ENCODE measurements at places on chromosomes 1 and 21.

DNA sequence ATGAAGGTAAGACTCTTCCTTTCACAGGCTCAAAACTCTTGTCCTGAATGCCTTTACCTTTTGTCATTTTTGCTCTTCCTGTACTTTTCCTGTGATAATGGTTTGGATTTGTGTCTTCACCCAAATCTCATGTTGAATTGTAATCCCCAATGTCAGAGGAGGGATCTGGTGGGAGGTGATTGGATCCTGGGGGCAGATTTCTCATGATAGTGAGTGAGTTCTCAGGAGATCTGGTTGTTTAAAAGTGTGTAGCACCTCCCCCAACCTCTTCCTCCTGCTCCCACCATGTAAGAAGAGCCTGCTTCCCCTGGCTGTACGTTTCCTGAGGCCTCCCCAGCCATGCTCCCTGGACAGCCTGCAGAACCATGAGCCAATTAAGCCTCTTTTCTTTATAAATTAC, 75.5 kb downstream of the DDX20 start:
- DNase-seq = no peak

- no peak for DNase-seq
Observed at GRCh38 chr1:210751911-210752310, 382.0 kb downstream of the KCNH1 start.

- DNase-seq = no peak
Observed at GRCh38 chr1:207964195-207964966, 53.5 kb upstream of the CD34 start.

DNA sequence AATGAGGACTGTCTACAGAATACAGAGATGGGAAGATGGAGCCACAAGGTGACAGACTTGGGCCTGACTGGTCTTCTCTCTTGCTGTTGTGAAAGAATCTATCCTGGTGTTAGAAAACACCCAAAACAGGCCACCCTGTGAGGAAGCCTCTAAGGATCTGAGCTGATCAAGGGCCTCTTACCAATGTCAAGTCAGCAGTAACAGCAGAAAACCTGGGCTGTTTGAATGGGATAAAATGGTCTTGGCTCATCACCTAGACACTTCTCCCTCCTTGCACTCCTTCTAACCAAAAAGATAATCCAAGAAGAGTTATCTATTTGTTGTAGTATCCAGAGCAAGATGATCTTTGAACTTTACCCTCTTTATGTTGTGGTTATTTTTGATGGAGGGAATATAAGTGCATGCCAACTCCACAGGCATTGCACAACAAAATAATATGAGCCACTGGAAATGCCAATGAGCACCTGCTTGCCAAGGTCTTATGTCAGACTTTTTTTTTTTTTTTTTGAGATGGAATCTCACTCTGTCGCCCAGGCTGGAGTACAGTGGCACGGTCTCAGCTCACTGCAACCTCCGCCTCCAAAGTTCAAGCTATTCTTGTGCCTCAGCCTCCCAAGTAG, 32.8 kb upstream of the ZNF281 start:
- no peak for DNase-seq

- DNase-seq = no peak
Observed at GRCh38 chr1:43537423-43538142, 6.9 kb downstream of the PTPRF start.

DNA sequence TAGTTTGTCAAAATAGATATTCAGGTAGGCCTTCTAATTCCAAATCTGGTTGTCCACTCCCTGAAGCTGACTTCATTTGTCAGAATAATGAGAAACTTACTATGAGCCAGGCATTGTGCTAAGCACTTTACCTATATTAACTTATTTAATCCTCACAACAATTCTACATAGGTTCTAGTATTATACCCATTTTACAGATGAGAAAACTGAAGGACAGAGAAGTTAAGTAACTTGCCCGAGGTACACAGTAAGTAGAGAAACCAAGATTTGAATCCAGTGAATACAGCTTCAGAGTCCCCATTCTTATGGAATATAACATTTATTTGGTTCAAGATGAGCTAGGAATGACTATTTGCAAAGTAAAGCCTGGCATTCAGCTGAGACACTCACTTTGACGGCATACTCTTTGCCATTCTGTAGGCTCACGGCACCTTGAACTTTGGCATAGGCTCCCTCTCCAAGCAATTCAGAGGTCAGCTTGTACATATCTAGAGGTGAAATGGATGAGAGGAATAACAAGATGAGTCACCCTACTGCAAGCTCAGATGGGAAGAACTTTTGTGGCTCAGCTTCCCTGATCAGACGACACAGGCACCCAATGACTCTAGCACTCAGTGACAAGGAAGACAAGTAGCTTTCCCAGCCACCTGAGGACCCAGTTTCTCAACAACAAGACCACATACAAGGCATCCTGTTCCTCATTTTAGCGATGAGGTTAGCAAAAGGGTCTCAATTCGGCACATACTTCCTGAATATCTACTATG, 23.7 kb downstream of the MKNK1 start:
- no peak for DNase-seq

- DNase-seq = peak; percentile 13
Observed at GRCh38 chr1:23452011-23452411, 27.5 kb upstream of the TCEA3 start.

DNA sequence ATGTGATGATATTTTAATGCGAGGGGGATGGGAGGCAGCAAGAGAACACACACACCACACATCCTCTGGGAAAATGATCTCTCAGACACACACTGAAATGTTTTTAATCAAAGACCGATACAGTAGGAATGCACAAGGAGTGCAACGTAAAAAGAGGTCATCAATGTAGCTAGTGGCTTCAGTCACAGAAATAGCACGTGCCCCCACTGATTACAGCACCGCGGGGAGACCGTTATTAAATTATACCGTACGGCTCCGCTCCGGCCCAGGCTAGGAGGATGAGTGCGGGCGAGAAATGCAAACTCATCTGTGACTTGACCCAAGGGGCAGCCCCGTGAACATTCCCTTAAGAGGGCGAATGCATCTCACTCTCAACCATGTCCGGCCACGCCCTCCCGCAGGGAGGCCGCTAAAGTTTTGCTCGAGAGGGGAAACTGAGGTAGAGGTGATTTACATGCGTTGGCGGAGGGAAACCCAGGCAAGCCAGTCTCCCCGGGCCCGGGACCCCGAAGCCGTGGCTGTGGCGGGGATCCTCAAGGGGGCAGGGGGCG, 552 bp downstream of the UBR4 start:
- no peak for DNase-seq

GRCh38 chr1:234962340-234962989, 166.2 kb downstream of the TOMM20 start:
- no peak for DNase-seq

GRCh38 chr1:27555700-27556424, 48.1 kb downstream of the AHDC1 start:
- no peak for DNase-seq

DNA sequence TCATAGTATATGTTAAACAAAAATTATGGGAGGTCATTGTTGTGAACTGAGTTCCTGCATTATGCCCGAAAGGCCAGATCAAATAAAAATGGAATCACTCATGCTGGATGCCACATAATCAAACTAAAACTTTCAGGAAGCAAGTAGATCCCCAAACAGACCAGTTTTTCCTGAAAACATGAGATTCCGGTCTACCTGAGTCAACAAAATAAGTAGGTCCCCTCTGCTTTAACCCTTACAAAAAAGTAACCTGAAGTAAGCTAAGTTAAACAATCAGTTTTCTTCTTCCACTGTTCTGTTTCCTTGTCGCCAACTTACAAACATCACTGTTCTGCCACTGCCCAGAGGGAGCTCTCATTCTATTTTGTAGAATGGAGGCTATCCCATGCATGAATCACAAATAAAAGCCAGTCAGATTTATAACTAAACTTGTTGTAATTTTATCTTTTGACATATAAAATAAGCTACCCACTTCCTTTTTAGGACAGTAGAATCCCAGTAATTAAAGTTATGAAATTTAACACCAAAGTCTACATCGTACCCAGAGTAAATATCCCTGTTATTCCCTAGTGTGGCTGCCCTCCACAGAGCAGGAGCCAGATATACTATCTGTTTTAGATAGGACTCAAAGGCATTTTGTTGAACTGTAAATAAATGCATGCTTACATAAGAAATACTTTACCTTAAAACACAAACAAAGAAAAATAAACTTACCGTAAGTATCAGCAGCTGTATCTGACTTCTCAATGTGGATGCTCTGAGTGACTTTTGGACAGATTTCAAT, 149.4 kb downstream of the TIAM1 start:
- DNase-seq = no peak

DNA sequence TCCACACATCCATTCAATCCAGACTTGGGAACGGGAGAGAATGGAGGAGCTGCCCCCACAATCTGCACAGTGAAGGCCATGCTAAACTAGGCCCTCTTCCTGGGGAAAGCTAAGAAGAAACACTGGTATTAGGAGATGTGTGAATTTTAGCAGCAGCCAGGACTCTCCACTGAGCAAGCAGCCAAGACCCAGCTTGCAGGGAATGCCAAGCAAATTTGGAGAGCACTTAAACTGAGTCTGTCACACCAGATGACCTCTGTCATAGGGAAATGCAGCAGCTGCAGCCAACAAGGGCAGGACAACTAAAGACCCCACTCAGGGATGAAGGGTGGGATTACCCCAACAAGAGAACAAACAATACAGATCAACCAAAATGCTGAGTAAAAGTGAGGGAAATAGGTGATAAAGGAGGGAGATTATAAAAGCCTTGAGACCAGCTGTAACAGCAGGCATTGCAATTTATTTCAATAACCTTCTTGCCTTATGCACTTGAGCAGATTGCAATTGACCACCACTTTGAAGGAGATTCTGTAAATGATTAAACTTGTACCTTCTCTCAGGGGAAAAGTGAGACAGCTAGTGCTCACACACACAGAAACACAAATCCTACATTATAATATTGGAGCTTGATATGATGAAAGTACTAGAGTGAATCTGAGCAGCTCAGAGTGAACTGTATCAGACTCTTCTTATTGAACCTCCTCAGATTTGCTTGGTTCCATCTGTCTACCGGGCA, 2.5 kb upstream of the CLCA1 start:
- DNase-seq = no peak

- no peak for DNase-seq
Observed at GRCh38 chr1:226185141-226186036, 1.2 kb downstream of the ACBD3 start.

DNA sequence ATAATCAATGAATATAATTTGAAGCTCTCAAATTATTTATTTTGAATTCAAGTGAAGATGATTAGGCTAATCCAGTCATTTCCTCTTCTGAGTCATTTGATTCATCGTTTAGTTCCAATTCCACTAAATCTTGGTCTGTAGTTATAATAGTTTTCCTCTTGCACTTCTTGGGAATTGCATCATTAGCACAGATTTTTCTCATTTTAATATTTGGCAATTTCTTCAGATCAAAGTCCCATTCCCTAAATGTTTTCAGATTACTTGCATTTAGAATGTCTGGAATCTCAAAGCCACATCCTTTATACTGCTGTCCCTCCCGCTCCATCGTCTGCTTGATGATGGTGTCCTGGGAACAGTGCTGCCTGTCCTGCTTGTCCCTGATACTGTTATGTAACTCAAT, 43.5 kb downstream of the MAST2 start:
- DNase-seq = no peak

DNA sequence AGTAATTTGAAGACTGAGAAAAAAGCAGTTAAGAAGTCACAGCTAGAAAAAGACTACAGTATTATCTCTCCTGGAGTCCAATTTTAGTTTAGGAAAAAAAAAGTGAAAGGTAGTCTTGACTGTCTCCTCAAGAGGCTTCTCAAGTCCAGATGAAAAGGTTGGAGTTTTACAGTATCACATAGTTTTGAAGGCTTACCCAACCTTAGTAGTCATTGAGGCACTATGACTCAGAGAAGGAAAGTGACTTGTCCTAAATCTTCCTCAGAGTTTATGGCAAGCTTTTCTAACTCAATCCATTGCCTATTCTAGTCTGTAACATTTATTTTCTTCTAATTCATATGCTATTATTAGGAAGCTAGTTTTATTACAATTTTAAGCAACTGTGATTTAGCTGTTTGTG, 174.9 kb downstream of the DPYD start:
- DNase-seq = no peak

GRCh38 chr1:207908107-207908734, 2.7 kb downstream of the CD34 start:
- no peak for DNase-seq

GRCh38 chr1:190000365-190000872, 477.2 kb downstream of the BRINP3 start:
- DNase-seq = no peak

GRCh38 chr1:201561601-201562000, 22.7 kb downstream of the NAV1 start:
- no peak for DNase-seq

DNA sequence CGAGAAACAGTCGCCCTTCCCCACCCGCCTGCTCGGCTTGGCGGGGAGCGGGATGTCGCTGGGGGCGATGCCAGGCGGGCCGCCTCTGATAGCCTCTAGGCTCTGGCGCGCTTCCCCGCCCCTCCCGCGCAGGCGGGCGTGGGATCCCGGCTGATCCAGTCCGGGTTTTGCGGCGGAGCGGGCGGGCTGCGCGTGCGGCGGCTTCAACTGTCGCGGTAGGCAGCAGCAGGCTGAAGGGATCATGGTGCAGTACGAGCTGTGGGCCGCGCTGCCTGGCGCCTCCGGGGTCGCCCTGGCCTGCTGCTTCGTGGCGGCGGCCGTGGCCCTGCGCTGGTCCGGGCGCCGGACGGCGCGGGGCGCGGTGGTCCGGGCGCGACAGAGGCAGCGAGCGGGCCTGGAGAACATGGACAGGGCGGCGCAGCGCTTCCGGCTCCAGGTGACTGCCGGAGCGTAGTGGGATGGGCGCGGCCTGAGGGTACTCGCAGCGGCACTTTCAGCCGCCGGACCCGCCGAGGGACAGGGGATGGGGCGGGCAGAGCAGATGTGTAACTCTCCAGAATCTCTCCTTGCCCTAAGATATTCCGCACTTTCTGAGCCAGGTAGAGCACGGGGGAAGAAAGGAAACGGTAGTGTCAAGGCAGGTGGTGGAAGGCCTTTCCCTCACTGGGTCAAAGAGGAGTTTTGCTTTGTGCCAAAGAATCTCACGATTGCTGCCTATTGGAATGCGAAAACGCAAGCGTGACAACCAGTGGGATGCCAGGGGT, at the start of gene FAAH:
TSS of gene FAAH (plus strand) at position 210 of the 764 bp plus-strand sequence. CDS start at position 242, 32 bp downstream.
- peak; percentile 7 for DNase-seq

DNA sequence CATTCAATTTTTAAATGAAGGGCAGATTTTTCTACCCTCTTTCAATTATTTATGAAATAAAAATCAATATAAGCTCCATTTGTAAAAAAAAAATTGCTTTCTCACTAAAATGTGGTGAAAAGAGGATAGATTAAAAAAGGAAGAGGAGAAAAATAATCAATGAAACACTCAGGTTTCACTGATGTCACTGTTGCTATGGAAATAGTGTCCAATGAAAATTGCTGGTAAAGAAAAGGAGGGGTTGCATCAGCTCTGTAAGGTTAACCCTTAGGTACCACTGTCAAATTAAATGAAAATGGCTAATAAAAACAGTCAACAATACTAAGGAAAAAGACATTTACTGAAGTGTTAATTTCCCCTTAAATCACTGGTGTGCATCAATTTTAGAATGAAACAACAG, 91.6 kb upstream of the TTC39A start:
- no peak for DNase-seq

DNA sequence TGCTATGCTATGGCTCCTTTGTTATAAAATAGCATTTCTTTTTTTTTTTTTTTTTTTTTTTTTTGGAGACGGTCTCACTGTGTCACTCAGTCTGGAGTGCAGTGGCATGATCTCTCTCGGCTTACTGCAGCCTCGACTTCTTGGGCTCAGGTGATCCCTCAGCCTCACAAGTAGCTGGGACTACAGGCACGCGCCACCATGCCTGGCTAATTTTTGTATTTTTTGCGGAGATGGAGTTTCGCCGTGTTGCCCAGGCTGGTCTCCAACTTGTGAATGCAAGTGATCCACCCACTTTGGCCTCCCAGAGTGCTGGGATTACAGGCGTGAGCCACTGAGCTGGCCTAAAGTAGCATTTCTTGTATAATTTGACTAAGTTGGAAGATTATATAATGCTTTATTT, 10.8 kb downstream of the CAMTA1 start:
- no peak for DNase-seq
